ENCODE measurements at places on chromosomes 6 and 20.

DNA sequence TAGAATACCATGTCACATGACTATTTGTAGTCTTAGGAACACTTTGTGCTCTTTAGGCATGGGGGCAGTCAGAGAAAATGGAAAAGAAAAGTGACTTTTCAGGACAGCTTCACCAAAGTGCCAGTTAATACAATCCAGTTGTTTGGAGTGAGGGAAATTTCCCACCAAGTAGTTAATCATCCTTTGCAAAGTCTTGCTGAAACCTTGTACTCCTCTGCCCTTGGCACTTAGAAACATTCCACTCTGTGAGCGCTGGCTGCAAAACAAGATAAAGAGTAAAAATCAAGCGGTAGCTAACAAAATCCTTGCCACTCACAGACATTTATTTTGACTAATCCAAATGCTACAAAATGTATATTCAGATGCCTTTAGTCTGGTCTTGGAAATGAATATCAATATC, 229.2 kb upstream of the HSF2 start:
- no peak for DNase-seq

GRCh38 chr20:3068986-3069900, 2.2 kb upstream of the OXT start:
- DNase-seq = peak; percentile 25

DNA sequence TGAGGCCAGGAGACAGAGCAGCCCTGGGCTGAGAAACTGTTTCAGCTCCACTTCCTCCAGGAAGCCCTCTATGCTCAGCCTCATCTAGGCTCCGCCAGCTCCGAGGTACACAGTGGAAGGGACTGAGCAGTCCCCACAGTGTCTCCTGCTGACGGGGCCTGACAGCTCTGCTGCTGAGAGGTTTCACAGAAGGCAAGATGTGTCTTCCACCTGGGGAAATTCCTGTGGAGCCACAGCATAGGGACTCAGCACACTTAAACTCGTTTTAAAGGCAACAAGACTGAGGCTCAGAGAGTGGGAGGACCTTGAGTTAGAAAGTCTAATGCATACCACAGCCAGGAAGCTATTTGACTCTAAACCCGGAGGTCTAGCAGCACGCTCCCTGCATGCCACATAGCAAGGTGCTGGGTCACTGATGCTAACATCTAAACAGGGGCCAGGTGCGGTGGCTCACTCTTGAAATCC, 6.8 kb downstream of the ADA start:
- peak; percentile 49 for DNase-seq

- peak; percentile 33 for DNase-seq
These were observed 8.1 kb upstream of the CSE1L start for GRCh38 chr20:49037962-49038387.

GRCh38 chr20:13554076-13554475, 84.7 kb downstream of the TASP1 start:
- DNase-seq = no peak

GRCh38 chr20:57780398-57780797, 70.6 kb upstream of the PMEPA1 start:
- no peak for DNase-seq

DNA sequence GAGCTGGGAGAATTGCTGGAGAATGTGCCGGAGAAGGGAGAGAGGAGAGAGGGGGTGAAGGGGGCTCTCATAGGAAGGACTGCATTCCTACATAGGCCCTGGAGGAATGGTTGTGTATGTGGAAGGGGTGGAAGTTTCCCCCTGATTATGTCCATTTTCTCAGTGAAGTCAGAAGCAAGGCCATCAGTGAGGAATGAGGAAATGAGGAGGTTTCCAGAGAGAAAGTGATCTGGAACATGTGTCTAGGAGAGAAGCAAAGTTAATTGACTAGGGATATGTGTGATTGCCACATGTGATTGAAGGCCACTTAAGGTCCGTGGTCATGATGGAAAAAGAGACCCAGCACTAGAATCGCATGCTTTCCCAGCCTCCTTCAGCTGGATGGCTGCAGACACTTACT, 42.3 kb downstream of the TBPL1 start:
- no peak for DNase-seq

- DNase-seq = no peak
These were observed 222.0 kb upstream of the SGK1 start for GRCh38 chr6:134539865-134540323.

GRCh38 chr6:24821860-24822444, 23.2 kb upstream of the ARMH2 start:
- no peak for DNase-seq

DNA sequence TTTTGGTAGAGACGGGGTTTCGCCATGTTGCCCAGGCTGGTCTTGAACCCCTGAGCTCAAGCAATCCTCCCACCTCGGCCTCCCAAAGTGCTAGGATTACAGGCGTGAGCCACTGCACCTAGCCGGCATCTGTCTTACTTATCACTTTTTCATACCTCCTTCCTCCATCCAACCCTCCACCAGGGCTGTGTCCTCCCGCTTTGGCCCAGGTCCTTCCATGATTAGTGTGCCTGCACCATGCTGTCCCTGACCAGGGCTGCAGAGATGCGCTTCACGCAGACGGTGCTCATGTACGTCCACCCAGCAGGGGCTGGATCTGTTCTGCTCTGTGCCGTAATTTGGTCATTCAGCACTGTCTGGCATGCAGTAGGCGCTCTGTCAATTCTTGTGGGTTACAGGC, 85.8 kb downstream of the SRC start:
- DNase-seq = no peak

DNA sequence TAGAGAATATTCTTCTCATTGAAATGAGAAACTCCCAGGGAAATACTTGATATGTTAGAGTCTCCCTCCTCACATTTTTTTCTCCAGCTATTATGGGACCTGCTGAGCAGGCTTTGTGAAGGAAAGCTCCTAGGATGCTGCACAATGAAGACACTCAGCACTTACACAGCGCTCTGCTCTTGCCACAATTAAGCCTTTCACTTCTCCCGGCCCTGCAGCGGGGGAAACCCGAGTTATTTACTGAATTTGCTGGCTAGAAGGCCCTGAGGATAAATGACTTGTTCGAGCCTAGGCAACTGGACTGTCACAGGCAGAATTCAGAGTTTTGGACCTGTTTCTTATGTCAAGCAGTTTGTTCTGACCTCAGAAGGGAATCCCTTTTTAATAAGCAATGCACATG, 102.0 kb downstream of the MAP3K7 start:
- no peak for DNase-seq

DNA sequence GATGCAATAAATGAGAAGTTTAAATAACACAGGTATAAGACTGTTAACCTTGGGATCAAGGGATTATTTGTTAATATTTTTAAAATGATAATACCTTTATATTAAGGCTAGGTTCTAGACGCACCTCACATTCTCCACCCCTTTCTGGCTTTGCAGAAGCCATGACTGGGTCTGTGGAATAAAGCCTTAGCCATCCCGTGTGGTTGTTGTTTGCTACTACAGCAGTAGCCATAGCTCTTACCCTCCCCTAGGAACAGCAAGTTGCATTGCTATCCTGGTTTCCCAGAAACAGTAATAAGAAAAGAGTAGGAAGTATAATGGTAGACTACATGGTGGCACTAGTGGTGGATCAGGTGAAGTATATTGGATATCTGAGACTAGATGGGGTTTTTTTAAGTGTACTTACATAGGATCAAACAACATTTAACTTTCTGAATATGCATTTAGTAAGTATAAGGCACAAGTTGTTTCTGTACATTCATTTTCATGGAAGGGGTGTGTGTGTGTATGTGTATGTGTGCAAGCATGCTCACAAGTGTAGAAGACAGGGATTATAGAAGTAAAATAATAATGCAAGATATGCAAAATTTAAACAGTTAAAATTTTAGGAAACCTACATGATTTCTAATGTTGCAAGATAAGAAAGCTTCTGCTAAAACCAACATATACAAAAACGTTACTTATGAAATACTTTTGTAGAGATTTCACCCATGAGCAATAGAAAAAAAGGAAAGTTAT, 384.2 kb downstream of the PRKN start:
- no peak for DNase-seq

- no peak for DNase-seq
These were observed 715.8 kb downstream of the RNF144B start for GRCh38 chr6:19102936-19103335.

GRCh38 chr6:103729658-103730057, 1130.1 kb downstream of the HACE1 start:
- DNase-seq = no peak

- DNase-seq = no peak
These were observed 37.1 kb upstream of the EZR start for GRCh38 chr6:158856261-158856660.

- DNase-seq = no peak
These were observed 102.1 kb downstream of the CEBPB start for GRCh38 chr20:50292591-50293283.

All from stimulated activated CD4-positive, alpha-beta T cell treated with anti-CD3 and anti-CD28 coated beads, Interleukin-2, amount 100 ng/mL, for 24 hours (primary cell).